RWPE2 (cell line): ENCODE measurements at places on chromosomes 12 and 14.

DNA sequence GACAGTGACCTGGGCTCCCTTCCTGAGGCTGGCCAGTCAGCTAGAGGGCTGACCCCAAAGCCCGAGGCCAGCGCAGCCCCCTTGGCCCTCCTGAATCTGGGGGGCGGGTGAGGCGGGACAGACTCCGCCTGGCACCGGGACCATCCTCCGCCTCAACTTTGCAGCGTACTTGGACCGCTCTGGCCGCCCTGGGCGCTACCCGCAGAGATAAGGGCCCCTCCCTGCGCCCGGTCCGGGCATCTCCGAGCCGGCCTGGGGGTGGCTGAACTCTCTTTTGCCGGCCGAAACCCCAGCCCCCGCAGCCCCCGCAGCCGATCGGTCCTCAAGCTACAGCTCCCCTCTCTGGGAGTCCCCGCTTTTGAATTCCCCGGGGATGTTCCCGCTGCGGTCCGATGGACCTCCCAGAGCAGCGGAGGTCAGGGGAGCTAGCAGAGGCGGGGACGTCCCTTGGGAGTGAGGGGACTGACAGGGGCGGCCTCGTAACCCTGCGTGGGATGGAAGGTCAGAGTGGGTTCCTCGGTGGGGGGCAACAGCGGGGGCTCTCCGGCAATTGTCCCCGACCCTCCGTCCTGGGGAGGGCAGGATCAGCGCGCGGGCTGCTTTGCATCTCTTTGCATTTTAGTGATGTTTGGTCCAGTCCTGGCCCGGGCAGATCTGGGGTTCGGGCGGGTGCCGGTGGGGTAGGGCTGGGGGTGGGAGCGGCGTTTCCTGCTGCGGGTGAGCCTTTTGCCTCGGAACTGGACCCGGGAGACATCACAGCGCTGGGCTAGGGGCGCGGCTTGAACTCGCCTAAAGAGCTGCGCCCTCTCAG is at the start of gene CRIP1:
Gene CRIP1, plus strand, starts transcription at position 724 of the 811 bp plus-strand sequence. CDS start 374 bp downstream, outside the sequence.
- DNase-seq: no peak

- DNase-seq: no peak
Observed at GRCh38 chr12:67437011-67437410, 167.9 kb downstream of the CAND1 start.

GRCh38 chr12:102438827-102439210 is 41.5 kb downstream of the IGF1 start:
- no peak for DNase-seq

DNA sequence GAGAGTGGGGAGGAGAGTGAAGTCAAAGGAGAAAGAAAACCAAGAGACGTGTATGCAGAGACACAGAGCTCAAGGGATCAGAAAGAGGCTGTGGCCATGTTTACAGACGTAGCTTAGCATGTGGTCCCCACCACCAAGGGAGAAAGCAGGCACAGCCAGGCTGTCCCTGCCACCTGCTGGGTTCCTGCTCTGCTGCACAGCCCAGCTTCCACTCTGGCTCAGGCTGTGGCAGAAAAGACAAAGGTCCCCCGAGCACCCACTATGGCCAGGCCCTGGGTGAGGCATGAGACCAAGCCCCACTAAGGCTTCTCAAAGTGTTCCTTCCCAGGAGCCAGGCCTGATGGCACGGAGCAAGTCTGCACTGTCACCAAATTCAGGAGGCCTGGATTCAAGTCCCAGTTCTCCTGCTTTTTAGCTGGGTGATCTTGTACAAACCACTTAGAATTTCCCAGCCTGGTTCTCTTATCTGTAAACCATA is 25.9 kb upstream of the COL2A1 start:
- DNase-seq: no peak

GRCh38 chr12:122174155-122174845 is at the start of gene IL31:
Gene IL31 (minus strand): TSS chr12:122174221. CDS start chr12:122174172, 49 bp downstream.
- no peak for DNase-seq

- DNase-seq: no peak
Observed at GRCh38 chr12:7915661-7916403, 20.2 kb downstream of the SLC2A3 start.

GRCh38 chr14:70934502-70935134 is 27.4 kb downstream of the PCNX1 start:
- DNase-seq: no peak

- no peak for DNase-seq
Observed at GRCh38 chr14:90034835-90035525, 26.8 kb upstream of the KCNK13 start.

DNA sequence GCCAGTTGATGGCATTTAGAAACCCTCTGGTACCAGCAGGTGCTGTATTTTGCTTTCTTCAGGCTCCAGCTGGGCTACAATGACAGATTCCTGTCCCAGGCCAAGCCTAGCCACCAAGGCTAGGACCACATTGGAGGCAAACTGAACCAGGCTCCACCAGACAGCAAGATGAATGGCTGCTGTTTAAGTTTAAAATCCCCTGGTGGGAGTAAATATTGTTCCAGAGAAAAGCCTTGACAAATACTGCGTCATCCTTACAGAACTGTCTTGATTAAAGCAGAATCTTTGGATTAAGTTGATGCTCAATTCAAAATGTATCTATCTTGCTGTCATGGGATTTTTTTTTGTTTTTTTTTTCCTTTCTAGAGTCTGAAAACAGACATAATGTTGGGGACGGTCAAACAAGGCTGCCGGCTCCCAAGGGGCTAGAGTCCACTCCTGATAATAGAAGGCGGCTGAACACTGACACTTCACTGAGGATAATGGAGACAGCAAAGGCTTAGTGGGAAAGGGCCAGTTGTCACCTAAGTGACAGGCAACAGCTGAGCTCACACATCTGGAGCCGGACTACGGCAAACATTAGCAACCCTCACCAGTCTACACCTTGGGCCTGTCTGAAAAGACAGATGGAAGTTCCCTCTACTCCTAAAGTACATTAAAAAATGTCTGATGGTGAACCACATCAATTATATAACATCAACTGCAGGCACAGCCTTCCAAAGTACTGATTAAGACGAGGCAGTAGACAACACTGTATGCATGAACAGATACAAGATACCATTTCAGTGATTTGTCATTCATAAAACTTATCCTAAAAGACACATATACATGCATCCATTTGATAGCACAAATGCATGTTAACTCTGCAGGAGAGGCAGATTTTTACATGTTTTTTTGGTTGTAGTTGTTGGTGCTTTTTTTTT is 1.7 kb downstream of the PRICKLE1 start:
- DNase-seq: no peak
